Activated CD4-positive, alpha-beta memory T cell treated with anti-CD3 and anti-CD28 coated beads, Interleukin-2, amount 10 ng/mL, durations not matched to agents 7 days and 5 days (primary cell): ENCODE measurements at places on chromosomes 6 and 20. TPM values are rescaled to one million over a fixed set of nuclear protein-coding genes. Genes with fewer than 3 reads are reported as not detected.

- H3K36me3 ChIP-seq, result no peaks in the 10 kb centered on the region
- DNase-seq, result no peak
- no peak overlapping the region for H3K4me3 ChIP-seq
- H3K27ac ChIP-seq, result no peak overlapping the region
- H3K4me1 ChIP-seq, result no peaks in the 10 kb centered on the region
Observed at GRCh38 chr6:17423026-17423425, 29.6 kb downstream of the CAP2 start.

DNA sequence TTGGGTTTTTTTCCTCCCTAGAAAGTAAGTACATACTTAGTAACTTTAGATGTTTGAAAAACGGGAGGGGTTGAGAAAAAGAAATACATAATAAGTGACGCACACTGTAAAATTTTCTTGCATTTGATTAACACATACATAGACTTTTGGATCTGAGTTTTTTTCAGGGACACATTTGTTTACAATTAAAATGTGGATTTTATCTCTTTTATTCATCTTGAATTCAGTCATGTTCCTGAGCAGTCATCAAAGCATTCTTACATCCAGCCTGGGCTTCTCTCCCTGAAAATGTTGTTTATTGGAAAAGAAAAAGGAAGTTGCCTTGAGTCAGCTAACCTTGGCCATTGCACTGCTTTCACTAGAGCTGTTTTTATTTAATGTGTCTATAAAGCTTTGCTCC lies 8.7 kb upstream of the RPP40 start:
- no peak overlapping the region for H3K4me3 ChIP-seq
- H3K36me3 ChIP-seq, result peaks cover 2% of the 10 kb centered on the region
- no peak for DNase-seq
- H3K27ac ChIP-seq, result no peak overlapping the region
- peaks cover 6% of the 10 kb centered on the region for H3K27me3 ChIP-seq

DNA sequence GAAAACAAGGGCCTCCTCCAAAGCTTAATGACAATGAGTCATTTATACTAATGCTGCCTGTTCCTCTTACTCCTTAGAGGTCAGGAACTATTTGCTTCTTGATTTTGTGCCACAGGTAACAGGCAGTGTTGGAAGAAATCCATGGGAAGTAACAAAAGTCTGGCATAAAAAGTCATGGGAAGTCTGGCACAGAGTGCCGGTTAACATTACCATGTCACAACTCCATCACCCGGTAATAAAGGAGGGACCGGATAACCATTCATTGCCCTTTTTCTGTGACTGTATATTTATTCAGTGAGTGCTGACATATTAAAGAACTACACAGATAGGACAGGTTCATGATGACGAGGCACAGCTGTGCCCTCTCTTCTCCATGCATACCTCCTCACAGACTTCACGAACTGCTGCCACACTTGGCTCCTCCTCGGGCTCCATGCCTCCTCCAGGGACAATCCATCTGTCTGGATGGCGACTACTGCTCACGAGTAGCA lies 50.9 kb downstream of the NUDT3 start:
- H3K27ac ChIP-seq, result no peak overlapping the region
- peaks cover 10% of the 10 kb centered on the region for H3K36me3 ChIP-seq
- H3K4me3 ChIP-seq, result no peak overlapping the region
- H3K4me1 ChIP-seq, result peaks cover 27% of the 10 kb centered on the region
- no peak for DNase-seq

LY6G6D gene
- total RNA-seq, result not detected

OXT gene
- total RNA-seq, result not detected

RAMACL gene
- not detected for total RNA-seq

GRCh38 chr6:81145506-81145905 lies 607.0 kb downstream of the TENT5A start:
- DNase-seq, result no peak
- no peaks in the 10 kb centered on the region for H3K4me1 ChIP-seq
- H3K36me3 ChIP-seq, result no peaks in the 10 kb centered on the region
- H3K27me3 ChIP-seq, result no peaks in the 10 kb centered on the region

HLA-DPB1 gene
- total RNA-seq, result 95.6 TPM

RFX6 gene
- total RNA-seq, result not detected

DNA sequence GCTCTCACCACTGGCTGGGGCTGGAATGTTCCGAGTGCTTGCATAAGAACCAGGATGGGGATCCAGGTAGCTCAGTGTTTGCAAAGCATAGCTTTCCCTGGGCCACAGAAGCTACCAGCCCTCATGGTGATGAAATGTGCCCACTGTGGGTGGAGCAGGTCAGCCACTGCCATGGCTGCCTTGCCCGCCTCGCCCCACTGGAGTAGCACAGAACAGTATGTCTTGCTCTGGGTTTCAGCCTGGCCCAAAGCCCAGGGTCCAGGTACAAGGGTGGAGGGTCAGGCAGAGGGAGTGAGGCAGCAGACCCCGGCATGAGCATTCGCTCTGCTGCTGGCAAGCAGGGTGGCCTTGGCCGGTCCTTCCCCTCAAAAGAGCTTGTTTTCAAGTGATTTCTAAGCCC lies 34.7 kb downstream of the KCNK17 start:
- no peak overlapping the region for H3K4me3 ChIP-seq
- no peaks in the 10 kb centered on the region for H3K36me3 ChIP-seq
- peaks cover 2% of the 10 kb centered on the region for H3K4me1 ChIP-seq
- no peak for DNase-seq
- peaks cover 6% of the 10 kb centered on the region for H3K27me3 ChIP-seq

DNA sequence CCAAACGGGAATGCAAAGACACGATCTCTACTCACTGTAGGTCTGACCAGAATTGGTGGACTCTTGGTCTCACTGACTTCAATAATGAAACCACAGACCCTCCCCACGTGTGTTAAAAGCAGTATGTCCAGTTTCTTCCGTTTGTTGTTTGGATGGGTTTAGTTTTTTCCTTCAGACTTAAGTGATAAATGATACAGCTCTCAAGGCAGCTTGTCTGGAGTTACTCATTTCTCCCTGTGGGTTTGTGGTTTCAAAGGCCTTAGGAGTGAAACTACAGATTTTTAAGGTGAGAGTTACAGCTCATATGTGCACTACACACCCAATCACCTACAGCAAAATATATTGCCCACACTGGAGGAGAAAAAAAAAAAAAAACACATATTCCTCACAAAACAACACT lies 86.7 kb upstream of the STMND1 start:
- peak overlapping the region; percentile 59 for H3K4me3 ChIP-seq
- peaks cover 31% of the 10 kb centered on the region for H3K27me3 ChIP-seq
- peaks cover 20% of the 10 kb centered on the region for H3K4me1 ChIP-seq

DNA sequence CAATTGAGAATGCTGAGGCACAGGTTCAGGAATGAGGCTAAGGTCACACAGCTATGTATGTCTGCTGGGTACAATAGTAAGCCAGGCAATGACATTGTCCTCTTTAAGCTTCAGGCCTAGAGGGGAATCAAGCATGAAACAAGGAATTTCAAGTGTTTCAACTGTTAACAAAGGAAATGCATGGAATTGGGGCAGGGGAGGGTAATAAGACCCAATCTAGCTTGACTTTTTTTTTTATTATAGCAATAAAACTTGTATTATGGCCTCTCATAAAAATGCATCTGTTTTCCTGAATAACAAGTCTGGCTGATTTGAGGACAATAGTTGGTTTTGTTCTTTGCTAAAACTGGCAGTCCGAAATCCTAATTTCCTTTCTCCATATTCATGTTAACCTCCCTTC lies 336.7 kb downstream of the CBLN4 start:
- H3K36me3 ChIP-seq, result no peaks in the 10 kb centered on the region
- no peak overlapping the region for H3K4me3 ChIP-seq
- no peak overlapping the region for H3K27ac ChIP-seq
- no peak for DNase-seq
- no peaks in the 10 kb centered on the region for H3K27me3 ChIP-seq
